ENCODE measurements at places on chromosomes 7 and 10.

DNA sequence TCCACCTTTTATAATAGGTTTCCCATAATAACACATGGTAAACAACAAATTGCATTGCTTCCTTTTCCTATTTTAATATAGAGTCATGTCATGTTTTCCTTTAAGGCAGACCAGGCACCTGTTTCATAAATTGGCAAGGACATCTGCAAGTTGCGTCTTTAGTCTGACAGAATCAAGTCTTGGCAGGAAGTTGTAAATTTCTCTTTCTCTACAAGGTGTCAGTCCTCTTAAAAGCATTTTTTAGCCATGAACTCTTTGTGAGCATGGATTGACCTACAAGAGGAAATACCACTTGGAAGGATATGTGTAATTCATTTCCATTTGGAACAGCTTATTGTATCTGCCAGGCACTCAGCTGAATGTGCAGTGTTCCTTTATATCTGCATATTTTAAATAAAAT is 176.8 kb downstream of the PRKG1 start:
- no peak for DNase-seq

DNA sequence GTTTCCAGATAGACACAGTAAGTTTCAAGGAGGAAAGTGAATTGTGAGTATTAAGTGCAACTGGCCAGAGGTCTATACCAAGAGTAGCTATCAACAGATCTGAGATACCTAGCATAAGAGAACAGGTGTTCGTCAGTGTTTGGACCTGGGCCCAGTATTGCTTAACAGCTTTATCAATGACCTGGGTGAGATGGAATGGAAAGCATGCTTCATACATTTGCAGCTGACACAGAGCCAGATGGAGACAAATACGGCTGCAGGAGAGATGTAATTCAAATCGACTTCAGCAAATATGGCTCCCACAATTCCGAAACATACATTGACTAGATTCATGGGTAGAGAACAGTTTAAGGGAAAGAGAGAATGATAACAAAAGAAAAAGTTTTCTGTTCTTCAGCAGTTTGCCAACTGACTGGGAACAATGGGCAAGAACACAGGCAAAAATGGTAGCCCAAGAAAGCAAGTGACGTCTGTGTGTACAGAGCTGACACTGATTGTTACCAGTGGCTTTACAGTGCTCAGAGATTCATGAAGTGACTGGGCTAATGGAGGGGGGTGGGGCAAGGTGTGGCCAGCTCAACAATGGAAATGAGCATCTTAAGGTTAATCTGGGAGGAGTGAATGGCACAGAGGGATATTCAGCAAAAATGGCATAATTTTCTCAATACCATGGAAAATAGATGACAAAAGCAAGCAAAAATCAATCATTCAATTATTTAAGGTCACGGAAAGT is 28.0 kb upstream of the COBL start:
- DNase-seq: no peak

DNA sequence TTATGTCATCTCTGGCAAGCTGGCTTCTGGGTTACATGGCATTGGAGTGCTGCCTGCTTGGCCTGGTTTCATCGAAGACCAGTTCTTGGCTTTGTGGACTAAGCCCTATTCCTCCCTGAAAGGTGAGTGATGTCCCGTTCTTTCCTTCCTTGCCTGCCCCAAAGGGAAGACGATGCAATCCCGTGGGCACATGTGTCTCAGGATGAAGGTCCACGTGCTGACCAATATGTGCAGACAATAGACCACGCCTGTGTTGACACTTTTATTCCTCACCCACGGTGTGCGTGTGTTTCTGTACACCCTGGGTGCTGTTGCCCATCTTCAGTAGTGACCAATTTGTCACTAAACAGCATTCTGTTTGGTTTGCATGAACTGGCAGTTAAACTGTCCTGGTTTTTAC is 28.6 kb upstream of the SHH start:
- no peak for DNase-seq

GRCh38 chr10:118563373-118563890 is 32.0 kb downstream of the PRLHR start:
- no peak for DNase-seq

DNA sequence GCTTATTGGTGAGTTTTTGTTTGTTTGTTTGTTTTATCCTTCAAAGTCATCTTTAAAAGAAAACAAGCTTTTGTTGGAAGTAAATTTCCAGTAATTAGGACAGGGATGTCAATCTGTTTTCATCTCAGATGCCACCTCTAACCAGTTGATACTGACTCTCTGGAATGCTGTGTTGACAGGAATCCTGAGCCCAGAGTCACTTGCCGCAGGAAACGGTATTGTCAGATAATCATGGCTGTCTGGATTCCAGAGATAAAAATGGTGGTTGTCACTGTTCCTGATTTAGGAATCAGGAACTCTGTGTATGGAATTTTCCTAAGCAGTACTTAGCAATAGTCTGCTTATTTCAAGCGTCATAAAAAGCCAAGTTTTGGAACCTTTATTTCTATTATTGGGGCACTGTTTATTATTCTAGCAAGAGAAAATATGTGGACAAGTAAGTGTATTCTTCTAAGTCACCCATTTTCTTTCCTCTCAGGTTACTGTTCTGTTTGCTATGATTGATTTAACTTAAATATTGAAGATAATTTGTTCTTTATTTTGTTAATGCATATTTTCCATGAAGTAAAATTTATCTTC is 39.2 kb downstream of the CDC123 start:
- no peak for DNase-seq

DNA sequence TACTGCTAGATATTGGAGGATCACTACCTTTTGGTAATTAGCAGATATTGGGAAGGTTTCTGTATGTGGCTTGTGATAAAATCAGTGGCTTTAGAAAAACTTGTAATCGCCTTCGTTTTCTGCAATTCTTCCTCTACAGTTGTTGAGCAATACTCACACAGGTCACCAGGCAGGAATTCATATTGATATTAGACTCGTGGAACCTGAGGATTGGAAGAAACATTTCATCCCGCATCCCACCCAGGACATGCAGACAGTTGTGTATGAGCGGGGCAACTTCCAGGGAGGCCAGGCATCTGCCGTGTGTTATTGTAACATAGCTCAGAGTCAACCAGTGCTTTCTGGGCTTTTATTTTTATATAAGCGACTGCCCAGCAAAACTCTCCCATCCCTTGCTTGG is 821.3 kb downstream of the LRMDA start:
- DNase-seq: no peak

- no peak for DNase-seq
Observed at GRCh38 chr7:7883394-7883793, 85.2 kb upstream of the GLCCI1 start.

DNA sequence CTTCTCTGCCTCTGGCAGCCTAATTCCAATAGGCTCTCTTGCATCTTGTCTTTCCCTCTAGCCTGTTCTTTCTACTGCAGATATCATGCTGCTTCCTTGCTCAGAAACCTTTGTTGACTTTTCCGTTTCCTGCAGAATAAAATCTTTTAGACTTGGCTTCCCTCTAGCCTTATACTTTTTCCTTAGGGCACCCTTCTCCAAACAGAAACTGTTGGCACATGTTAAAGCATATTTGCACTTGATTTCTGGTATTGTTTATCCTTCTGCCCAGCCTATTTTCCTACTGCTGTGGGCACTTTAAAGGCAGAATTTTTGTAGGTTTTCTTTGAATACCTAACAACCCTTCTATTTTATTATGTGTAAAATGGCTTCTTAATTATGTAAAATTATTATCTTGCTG is 4.6 kb downstream of the GNAI1 start:
- no peak for DNase-seq

DNA sequence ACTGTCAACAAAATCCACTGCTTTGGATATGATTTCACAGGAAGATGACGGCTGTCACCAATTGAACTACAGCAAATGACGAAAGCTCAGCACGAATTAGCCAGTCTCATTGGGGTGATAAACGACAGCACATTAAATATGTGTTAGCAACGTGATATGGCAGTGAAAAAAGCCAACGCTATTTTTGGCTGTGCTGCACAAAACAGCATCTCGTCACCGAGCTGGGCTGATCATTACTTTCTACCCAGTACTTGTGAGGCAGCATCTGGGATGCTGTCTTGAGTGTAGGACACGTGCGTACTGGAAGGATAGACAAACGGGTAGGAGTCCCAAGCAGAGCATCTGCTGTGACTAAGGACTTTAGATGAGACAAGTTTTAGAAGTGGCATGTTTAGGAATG is 138.3 kb downstream of the EXOC4 start:
- no peak for DNase-seq

GRCh38 chr10:14926061-14926470 is 27.8 kb downstream of the DCLRE1C start:
- no peak for DNase-seq

DNA sequence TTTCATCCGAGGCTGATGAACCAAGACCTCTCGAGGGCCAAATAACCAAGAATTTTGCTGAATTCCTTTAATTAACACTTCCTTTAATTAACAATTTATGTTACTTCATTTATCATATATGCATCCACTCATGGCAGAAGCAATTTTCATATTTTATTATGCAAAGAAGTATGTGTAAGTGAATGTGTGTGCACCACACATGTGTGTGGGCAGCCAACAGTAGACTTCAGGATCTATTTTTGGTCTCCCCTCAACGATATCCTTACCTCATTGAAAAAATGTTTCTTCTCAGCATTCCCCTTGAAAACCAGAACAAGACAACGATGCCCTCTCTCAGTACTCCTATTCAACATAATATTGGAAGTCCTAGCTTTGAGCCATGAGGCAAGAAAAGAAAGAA is 96.8 kb downstream of the ICA1 start:
- no peak for DNase-seq

DNA sequence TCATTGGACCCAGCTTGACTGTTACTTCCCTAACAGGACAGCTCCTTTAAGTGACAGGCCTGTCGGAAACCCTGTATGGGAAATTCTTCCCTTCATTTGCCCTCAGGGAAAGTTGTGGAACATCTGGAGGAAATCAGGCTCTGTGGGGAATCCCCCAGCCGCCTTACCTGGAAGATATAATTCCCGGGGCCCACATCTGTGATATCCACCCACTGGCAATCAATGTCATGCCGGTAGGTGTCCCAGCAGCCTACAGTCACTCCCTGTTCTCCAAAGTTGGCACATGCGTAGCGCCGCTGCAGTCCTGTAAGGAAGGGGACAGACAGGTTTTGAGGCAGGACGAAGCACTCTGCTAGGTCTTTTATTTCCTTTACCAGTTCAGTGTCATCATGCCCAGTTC is 16.6 kb downstream of the LOXL4 start:
- no peak for DNase-seq

DNA sequence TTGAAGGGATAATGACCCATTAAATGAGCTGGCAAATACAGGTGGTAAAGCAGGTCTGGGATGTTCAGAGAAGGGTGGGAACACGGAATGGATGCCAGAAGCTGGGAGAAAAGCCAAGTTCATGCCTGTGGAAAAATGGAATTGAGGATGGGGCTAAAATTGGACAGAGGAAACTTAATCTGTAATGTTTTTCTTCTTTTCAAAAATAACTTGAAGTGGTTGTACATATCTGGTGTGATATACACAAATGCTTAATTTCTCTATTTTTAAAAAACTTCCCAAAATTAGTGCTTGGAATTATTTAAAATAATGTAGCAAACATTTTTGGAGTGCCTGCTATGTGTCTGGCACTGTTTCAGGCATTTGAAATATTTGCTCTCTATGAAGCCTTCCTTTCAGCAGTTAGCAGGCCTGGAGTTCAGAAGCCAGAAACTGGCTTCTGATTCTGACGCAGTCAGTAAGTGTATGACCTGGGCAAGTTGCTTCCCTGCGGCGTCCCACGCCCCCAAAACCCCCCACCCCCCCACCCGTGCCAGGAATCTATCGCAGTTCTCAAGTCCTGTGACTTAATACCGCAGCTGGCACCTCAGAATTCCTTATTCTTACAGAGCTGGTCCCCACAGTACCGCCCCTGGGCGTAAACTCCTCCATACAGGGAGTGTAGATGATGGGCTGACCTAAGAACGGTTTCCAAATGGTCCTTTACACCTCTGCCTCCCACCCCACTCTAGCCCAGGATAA is 828 bp upstream of the MALSU1 start:
- DNase-seq: no peak

DNA sequence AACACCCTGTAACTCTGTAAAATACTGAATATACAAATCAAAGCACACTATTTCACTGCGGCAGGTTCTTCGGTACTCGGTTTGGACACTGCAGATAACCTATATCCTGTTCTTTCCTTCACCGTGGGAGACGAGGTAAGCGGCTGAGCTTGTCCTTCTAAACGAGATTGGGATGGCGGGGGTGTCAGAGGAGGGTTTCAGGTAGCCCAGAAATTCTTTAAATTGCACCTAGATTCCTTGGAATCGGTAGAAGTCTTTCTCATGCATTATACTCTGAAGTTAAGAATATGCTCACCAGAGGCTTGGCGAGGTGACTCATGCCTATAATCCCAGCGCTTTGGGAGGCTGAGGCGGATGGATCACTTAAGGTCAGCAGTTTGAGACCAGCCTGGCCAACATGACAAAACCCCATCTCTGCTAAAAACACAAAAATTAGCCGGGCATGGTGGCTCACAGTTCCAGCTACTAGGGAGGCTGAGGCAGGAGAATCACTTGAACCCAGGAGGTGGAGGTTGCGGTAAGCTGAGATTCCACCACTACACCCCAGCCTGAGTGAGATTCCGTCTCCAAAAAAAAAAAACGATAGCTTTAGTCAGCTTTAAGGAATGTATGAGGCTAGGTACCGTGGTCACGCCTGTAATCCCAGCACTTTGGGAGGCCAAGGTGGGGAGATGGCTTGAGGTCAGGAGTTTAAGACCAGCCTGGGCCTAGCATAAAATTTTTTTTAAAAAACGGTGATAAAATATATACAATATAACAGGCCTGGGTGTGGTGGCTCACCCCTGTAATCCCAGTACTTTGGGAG is 10.1 kb upstream of the LAT2 start:
- no peak for DNase-seq

DNA sequence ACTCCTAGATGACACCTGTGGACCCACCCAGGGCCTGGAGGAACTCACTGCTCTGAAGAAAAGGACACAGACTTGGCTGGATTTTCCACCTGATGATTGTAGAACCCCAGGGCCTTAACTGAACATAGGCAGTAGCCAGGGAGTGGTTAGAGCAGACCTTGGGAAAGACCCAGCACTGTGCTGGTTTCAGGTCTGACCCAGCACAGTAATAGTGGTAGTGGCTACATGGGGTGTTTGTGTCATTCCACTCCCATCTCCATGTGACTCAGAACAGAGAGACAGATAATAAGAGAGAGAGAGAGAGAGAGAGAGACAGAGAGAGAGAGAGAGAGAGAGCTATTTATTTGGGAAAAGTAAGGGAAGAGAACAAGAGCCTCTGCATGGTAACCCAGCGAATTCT is 239.1 kb upstream of the MEOX2 start:
- no peak for DNase-seq

DNA sequence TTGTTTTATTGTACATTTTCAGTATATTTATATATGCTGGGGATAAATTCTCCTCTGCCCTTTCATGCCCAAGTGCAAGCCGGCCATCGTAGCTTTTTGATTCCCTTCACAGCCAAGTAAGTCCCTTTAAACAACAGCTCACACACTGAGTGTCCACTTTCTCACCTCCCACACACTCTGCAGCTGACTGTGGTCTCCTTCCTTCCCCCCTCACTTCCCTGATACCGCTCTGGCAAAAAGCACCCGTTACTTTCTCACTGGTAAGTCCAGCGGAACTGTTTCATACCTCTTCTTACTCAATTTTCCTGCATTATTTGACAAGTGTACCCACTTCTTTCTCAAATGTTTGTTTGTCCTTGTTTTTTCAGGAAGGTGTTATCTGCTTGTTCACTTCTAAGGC is 35.2 kb downstream of the MGAM start:
- DNase-seq: no peak

Measured in stimulated activated CD8-positive, alpha-beta memory T cell treated with anti-CD3 and anti-CD28 coated beads, Interleukin-4, amount 100 ng/mL, for 48 hours (primary cell).